CD4-positive, alpha-beta T cell treated with Interleukin-2 at 100 ng/mL for 4 hours (primary cell): ENCODE measurements at places on chromosomes 16 and 17.

- DNase-seq = no peak
Observed at GRCh38 chr16:64365448-64365931, 756.4 kb downstream of the CDH11 start.

- no peak for DNase-seq
Observed at GRCh38 chr17:2777242-2777867, 18.9 kb upstream of the RAP1GAP2 start.

- DNase-seq = no peak
Observed at GRCh38 chr17:79073706-79074088, 927 bp upstream of the ENGASE start.

- peak; percentile 50 for DNase-seq
Observed at GRCh38 chr17:10149573-10150399, 48.6 kb downstream of the GAS7 start.

GRCh38 chr16:49399594-49400364 is 26.2 kb downstream of the C16orf78 start:
- DNase-seq = no peak

DNA sequence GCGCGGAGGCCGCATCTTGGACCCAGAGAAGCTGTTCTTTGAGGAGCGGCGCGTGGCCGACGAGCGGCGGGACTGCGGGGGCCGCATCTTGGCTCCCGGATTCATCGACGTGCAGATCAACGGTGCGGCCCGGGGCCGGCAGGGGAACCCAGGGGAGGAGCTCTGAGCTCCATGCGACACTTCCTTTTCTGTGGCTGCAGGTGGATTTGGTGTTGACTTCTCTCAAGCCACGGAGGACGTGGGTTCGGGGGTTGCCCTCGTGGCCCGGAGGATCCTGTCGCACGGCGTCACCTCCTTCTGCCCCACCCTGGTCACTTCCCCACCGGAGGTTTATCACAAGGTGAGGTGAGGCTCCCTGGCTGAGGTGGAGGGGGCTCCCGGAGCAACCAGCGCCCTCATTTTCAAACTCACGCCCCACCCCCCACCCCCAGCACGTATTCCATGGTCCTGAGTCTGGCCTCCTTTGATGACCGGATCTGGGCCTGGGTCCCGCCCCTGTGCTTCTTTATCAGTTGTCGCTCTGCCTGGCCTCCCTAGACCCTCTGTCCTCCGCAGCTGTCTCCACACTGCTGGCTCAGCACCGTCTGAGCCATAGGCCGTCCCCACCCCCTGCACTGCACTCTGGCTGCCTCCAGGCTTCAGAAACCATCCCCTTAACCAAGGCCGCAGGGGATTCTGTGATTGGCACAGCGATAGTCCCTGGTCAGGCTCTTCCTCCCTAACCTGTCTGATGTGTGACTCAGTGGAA is 787 bp downstream of the AMDHD2 start:
- peak; percentile 54 for DNase-seq

DNA sequence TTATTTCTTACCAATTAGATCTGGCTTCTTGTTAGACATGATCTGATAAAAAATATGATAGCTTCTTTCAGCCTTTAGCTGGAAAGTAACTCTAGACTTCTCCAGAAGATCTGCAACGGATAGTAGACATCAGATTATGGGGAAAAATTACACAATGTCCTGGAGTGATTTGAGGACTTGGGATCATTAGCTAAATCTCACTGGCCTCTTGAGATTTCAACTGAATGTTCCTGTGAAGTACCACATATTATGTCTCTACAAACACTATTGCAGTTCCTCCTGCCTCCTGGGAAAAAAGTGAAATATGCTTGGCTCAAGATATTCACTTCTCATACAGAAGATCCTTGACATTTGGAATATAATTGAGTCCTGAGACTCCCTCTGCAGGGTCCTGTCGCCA is 5.5 kb downstream of the MYH1 start:
- no peak for DNase-seq

DNA sequence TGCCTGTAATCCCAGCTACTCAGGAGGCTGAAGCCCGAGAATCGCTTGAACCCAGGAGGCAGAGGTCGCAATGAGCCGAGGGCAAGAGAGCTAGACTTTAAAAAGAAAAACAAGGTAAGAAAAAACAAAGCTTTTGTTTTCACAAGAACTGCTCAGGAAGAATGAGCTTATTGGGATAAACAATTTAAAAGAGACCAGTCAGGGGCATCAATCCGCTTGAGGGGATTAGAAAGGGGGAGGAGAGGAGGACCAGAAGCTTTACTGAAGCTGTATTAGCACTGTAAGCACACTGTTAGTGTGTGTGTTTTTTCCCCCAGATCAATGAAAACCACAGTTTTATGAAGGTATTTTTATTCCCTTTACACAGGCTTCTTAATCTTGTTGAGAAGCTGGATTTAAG is 8.8 kb downstream of the TMEM170A start:
- no peak for DNase-seq

- no peak for DNase-seq
Observed at GRCh38 chr16:82045465-82045864, 10.4 kb downstream of the HSD17B2 start.

- DNase-seq = no peak
Observed at GRCh38 chr17:81323411-81323868, 28.3 kb upstream of the SLC38A10 start.

GRCh38 chr17:21163101-21163500 is 36.3 kb downstream of the DHRS7B start:
- no peak for DNase-seq

DNA sequence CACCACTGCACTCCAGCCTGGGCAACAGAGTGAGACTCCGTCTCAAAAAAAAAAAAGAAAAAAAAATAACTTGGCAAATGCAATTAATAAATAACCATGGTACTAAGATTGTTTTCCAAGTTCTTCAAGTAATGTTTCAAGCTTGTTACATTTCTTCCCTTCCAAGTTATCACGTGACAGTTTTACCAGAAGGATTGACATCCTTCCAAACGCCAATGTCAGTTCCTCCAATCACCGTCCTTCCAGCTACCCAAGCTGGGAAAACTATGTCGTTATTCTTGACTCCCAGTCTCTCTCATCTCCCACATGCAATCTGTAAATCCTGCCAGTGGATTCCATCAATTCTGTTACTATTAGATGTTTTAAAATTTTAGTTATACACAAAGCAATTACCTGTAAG is 3.9 kb upstream of the PHAF1 start:
- DNase-seq = no peak

- no peak for DNase-seq
Observed at GRCh38 chr16:23081675-23082119, 67.6 kb downstream of the USP31 start.

- no peak for DNase-seq
Observed at GRCh38 chr16:65062736-65063583, 58.9 kb downstream of the CDH11 start.

DNA sequence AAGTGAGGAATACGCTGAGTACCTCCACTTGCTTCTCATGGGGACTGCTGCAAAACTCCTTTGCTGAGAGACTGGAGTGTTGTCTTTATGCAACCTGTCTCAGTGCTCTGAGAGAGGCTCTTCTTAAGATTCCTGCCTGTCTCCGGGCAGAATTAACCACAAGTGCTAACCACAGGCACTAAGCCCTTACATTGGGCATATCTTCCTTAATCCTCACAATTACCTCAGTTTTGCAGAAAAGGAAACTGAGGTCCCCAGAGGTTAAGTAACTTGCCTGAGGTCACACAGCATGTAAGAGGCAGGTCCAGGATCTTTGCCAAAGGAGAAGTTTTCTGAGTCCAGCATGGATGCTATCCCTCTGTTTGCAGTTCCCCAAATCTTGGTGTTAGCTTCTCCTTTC is 86.0 kb downstream of the GP2 start:
- no peak for DNase-seq

DNA sequence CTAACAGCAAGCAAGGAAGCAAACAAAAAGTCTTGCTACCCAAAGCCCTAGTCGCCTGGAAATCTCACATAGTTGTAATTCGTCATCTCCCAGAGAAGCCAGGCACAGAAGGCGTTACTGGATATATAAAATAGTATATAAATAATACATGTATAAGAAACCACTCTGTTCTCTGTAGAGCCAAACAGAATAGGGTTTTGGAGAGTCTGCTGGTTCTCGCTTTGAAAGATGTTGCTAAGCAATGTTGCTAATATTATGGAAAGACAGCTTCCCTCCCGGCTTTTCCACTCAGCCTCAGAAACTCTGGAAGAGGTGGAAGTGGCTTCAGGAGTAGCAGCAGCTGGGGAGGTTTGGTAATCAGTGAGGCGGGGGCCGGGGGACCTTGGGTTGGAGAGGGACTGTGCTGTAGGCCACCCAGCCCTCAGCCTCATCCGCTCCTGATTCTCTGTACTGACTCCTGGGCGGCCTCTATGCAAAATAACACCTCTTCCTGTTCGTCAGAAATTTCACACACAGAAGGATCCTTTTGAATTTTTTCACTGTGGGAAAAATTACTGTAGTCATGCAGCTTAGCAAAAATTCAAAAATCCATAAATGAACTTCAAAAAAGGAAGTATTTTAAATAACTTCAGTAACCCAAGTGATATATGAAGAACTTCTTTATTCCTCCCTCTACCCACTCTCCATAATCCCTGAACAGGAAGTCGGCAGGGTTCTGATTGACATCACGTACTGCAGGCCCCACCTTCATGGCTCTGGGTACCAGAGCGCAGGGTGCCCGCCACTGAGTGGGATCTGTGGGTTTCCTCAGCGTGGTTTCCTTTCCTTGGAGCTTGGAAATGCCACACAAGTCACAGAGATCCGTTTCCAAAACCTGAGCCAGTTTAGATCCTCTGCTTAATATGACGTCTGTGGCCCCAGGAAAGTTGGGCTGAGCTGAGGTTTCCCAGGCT is 51.4 kb downstream of the RAP1GAP2 start:
- DNase-seq = no peak

DNA sequence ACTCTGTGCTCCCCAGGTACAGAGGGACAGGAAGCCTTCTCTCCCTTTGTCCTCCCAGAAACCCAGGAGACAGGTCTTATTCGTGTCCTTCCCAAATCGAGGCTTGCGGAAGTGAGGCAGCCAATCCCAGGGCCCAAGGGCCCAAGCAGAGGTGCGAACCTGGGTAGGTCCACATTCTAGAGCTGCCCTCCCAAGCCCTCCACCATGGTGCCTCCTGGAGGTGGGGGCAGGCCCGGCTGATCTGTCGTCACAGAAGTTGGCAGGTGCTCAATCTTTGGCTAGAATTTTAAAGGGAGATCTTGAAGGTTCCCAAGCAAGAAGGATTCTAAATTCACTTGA is 21.5 kb downstream of the MRC2 start:
- DNase-seq = no peak

- no peak for DNase-seq
Observed at GRCh38 chr17:9240659-9241370, 219.5 kb downstream of the NTN1 start.

- DNase-seq = peak; percentile 44
Observed at GRCh38 chr17:66364990-66365490, 62.6 kb downstream of the PRKCA start.

DNA sequence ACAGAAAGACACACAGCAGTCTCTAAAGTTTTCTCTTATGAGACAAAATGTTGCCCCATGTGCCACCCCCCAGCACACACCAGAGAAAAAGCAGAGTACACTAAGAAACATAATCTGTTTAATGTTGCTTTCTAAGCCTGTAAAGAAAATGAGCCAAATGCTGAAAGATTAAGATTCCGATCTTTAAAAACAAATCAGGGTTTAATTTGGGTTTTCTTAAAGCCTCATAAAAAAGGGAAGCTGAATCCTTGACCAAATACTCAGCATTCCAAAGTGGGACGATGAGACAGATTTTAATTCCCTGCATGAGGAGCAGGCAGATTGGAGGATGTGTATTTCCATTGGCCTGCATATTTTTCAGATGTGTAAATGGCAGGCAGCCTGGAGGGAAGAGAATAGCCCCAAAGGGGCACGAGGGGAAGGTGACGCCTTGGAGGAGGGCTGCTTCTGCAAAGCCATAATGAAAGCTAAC is 118.4 kb downstream of the COPRS start:
- DNase-seq = no peak

GRCh38 chr17:3639981-3640596 is 3.5 kb downstream of the CTNS start:
- no peak for DNase-seq

DNA sequence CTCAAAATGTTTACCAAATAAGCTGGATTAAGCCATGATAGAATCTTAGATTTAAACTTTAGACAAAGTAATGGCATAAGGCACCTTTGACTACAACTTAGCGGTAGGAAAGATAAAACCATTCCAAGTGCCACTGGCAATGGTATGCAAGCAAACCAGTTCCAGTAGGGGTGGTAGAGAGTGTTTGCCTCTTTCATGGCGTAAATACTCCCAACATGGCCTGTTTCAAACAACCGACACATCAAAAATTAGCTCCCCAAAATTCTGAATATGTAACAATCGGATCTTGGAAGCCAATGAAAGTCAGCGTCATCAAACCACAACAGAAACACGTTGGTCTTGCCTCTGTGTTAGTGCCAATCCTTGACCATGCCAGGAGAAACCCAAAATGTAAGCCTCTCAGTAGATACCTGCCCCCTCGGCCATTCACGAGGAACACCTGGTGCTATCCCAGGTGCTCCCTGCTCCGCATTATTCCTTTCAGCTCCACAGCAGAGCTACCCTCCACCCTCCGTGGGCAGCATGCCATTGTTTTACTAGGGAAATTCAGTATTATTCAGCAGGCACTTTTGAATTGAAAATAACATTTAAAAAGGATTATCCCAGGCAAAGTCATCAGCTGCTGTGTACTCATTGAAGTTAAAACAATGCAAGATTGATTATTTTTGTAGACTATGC is 307.8 kb upstream of the CDH11 start:
- DNase-seq = no peak

- no peak for DNase-seq
Observed at GRCh38 chr17:49151996-49152395, 19.4 kb downstream of the B4GALNT2 start.

DNA sequence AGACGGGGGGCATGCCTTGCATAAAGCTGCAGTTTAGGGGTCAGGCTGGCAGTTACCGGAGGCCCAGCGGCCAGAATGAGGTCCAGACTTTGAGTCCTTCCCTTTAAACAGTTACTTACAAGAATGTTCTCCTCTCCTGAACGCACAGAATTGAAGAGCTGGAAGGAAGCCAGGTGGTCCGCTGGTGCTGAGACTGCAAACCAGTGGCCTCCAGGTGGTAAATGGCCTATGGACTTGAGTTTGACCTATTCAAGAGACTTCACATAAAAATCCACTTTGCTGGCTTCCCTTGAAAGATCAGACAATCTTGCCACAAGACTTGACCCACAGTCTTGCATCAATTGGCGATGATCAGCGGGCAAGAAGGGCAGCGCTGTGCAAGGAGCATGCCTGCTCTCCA is 14.7 kb upstream of the SEZ6 start:
- no peak for DNase-seq
